Left lobe of liver (tissue), 2 donors: ENCODE measurements at places on chromosomes 7 and 10.

DNA sequence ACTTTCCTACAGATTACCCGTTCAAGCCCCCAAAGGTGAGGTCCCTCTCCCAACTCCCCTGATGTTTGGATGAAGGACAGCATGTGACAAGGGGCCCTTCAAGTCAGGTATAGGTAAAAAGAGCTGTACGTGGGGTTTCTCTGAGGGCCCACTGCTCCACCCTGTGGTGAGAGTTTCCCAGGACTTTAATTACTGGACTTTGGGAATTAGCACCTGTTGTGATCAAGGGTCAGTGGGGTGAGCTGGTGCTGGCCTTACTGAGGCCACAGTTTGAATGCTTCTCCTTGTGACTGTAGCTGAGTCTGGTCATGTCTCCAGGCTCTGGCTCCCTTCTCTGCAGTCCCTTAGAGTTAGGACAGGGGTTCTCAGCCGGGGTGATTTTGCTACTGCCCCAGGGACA, 16.8 kb downstream of the UBE2D4 start:
- peak; percentile 48 for DNase-seq

DNA sequence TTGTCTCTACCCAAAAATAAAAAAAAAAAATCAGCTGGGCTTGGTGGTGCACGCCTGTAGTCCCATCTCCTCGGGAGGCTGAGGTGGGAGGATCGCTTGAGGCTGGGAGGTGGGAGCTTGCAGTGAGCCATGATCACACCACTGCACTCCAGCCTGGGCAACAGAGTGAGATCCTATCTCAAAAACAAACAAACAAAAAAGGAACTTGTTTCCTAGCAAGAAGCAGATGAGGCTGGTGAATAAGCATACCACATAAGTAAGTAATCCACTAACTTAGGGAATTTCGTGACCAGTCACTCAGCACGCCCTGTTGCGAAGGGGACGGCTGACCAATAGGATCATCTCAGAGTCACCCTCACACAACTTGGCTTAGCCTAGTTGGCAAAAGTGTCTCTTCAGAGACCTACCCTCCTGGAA, 64.6 kb downstream of the CUX1 start:
- no peak for DNase-seq

DNA sequence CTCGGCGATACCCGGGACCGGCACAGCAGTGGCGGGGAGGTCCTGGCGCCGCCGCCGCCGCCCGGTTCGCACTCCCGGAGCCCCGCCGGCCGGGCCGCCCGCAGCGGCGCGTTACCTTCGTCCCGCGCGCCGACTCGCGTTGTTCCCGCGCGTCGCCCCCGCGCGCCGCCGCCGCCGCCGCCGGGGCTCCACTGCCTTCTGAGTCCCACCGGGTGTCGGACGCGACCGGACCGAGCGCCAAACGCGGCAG, at the start of gene EZH2:
Gene EZH2 (minus strand): TSS at position 243 of the 250 bp plus-strand sequence. CDS start 36,993 bp downstream, outside the sequence.
- DNase-seq = no peak

GRCh38 chr10:87706731-87707130, 47.1 kb downstream of the PAPSS2 start:
- DNase-seq = peak; percentile 56

DNA sequence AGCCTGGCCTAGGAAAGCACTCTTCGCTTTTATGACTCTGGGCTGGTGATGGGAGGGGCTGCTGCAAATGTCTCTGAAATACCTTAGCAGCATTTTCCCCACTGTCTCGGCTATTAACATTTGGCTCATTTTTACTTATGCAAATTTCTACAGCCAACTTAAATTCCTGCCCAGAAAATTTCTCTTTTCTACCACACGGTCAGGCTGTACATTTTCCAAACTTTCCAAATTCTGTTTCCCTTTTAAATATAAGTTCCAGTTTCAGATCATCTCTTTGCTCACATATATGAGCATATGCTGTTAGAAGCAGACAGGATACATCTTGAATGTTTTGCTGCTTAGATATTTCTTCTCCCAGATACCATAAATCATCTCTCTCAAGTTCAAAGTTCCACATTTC, 332.3 kb downstream of the ADK start:
- DNase-seq = no peak

DNA sequence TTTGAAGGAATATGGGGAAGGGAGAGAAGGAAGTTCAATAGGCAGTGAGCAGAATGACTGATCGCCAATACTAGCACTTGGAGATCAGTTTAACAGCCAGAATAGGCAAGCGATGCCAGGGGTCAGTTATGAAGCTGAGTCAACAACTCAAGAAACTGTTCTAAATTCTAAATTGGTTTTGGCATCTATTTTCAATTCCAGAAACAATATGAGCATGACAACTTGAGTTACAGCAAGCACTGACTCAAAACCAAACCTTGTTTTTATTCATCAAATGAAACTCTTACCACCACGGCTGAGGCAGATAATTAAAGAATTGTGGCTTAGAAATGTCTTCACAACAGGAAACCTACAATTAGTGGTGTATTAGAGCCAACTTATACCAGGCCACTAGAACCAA, 180.5 kb upstream of the ASAH2 start:
- no peak for DNase-seq

DNA sequence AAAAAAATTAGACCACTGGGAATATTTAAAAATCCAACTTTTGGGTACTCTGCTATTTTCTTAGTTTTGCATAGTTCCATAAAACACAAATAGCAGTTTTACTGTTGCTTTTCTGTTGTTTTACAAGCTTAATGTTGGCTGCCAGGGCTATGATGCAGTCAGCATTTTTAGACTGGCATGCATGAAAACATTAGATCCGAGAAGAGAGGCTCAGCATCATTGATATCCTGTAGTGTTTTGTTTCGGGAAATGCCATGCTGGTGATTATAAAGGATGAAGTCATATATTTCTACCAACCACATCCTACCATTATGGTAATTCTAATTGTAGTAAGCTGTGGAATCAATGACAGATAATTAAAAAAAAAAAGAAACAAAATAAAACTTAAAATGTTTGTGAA, 104.6 kb downstream of the MBL2 start:
- DNase-seq = no peak

- no peak for DNase-seq
These were observed 151.3 kb upstream of the RSU1 start for GRCh38 chr10:16968416-16969041.

GRCh38 chr10:1184541-1185430, 128.6 kb downstream of the WDR37 start:
- DNase-seq = no peak

DNA sequence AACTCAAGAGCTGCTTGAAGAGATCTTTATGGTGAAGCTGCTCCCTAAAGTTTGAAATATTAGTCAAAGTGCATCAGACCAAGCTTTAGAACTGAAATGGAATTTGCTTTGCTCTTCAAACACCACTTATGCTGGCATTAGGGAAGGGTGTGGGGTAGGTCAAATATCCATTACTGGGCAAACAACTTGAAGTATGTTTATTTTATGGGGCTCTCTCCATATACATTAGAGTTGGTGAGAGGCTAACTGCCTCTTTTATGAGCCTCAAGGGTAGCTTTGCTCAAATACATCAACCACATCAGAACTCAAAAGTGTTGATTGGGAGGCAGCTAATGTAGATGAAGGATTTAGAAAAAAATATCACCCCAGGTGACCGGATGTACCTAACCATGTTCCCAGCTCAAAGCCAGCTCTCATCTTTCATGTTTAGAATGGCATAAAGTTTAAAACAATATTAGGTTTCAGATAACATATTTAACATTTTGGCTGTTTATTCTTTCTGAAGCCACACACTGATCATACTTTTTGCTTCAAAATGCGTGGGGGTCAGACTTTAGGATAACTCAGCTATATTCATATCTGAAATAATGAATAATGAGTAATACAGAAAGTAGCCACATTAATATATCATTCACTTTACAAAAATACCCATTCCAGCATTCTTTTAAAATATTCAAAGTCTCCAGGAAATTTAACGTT, 318.6 kb downstream of the PTEN start:
- no peak for DNase-seq

GRCh38 chr10:132355297-132355696, 23.3 kb downstream of the LRRC27 start:
- no peak for DNase-seq

DNA sequence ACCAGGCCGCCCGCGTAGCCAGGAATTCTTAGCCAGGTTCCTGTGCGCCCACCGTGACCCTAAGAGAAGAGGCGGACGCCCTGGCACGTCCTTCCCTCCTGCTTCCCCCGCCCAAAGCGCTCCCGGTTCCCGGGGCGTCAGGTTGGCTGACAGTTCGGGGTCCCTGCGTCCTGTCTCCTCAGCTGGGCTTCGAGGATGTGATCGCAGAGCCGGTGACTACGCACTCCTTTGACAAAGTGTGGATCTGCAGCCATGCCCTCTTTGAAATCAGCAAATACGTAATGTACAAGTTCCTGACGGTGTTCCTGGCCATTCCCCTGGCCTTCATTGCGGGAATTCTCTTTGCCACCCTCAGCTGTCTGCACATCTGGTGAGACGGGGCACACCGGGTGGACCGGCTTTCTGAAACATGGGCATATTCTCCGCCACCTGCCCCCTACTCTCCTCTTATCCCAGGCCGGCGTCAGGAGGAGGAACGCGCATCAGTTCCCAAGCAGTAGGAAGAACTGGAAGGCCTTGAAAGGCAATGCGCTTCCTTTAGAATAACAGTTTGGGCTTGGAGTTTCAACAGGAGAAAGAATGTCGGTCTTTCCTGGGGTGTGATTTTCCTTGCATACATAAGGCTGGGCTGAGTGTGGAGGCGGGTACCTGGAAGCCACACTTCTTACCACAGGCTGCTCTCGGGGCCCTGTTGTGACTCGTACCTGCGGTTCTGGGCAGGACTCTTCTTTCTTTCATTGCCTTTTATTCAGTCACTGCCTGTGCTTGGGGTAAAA, 728 bp downstream of the CAV2 start:
- no peak for DNase-seq

DNA sequence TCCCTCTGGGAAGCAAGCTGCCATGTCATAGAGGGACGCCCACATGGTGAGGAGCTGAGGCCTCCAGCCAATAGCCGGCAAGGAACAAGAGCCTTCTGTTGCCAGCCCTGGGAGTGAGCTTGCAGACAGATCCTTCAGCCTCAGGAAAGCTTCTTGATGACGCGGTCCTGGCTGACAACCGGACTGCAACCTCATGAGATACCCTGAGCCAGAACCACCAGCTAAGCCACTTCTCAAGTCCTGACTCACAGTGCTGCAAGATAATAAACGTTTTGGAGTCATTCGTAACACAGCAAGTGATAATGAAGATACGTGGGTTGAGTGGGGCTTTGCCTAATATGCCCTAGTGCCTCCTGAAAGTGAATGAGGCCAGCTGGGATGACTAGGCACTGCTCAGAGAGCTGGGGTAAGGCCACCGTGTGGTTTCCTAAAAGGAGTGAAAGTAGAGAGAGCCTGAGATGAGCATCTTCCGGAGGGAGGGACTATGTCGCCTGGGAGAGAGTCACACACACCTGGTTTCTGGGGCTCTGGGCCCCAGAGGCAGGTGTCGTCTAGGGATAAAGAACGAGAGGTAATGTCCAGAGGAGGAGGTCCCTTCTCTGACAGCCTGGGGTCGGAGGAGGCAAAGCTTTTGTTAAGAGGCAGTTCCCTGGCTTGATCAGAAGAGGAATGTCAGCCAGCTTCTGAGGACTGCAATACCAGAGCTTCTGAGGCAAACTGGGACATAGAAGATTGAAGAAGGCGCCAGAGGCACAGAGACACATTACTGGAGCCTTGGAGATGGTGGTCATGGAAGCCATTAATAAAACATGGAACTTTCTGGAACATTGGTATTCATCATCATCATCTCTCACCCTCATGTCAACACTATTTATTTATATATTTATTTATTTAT, 53.6 kb downstream of the PYROXD2 start:
- no peak for DNase-seq

DNA sequence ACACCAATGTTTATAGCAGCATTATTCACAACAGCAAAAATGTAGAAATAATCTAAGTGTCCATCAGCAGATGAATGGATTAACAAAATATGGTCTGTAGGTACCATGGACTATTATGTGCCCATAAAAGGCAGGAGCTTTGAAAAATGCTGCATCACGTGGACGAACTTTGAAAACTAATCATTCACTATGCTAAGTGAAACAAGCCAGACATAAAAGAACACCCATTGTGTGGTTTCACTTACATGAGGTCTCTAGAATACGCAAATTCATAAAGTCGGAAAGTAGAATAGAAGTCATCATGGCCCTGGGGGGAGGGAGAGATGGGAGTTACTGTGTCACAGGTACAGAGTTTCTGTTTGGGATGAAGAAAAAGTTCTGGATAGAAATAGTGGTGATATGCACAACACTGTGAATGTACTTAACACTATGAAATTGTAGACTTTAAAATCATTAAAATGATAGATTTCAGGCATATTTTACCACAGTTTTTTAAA, 377.3 kb downstream of the SDK1 start:
- DNase-seq = no peak

DNA sequence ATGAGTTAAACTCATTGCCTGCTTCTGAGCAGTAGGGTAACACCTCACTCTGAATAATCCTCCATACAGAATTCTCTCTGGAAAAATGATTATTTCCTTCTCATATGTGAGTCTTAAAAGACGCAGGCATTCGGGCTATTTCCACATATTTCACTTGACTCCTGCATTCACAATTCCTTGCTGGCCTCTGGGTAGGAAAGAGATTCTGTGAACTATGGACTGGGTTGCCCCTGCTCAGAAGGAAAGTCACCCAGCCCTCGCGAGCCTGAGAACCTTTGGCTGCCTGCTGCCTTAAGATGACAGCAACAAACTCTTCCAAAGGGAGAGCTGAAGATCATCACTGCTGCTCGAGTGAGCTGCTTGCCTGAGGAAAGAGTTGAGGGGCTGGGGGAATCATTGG, 216.8 kb downstream of the BAMBI start:
- no peak for DNase-seq

- no peak for DNase-seq
These were observed 25.2 kb downstream of the ASZ1 start for GRCh38 chr7:117402109-117402508.

GRCh38 chr7:1454542-1454941, 4.7 kb downstream of the MICALL2 start:
- DNase-seq = peak; percentile 61

- DNase-seq = no peak
These were observed 286.1 kb upstream of the KLF6 start for GRCh38 chr10:4070921-4071660.

DNA sequence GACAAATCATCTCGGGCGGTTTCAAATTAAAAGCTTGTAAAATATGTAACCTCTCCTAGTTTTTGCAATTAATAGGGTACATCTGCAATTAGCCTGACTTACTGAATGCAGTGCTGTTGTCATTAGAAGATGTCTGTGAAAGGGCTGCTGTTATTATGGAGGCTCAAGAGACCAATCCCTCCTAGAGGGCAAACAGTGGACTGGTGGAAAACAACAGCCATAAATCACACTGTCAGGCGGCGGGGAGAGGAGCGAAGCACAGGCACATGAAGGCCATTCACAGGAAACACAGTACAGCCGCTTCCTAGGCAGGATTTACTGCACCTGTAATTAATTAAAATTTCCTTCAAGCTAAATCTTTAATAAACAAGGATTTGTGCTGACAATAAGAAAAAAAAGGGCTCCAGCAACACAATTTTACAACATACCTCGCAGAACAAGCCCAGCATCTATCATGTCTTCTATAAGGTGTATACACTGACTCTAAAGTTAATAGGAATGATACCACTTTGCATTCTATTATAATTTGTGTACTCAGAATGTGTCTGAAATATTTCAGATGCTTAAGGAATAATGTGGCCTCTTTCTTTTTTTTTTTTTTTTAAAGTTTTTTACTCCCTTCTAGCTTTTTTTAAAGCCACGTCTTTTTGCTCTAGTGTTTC, 50.7 kb downstream of the ERCC6 start:
- DNase-seq = no peak
